ENCODE measurements at places on chromosomes 16 and 17.

- DNase-seq = no peak
Observed at GRCh38 chr16:21239646-21240045, 6.1 kb downstream of the ANKS4B start.

GRCh38 chr17:1529863-1530262, 13.5 kb upstream of the INPP5K start:
- no peak for DNase-seq

- DNase-seq = no peak
Observed at GRCh38 chr16:67719778-67720144, 645 bp upstream of the GFOD2 start.

DNA sequence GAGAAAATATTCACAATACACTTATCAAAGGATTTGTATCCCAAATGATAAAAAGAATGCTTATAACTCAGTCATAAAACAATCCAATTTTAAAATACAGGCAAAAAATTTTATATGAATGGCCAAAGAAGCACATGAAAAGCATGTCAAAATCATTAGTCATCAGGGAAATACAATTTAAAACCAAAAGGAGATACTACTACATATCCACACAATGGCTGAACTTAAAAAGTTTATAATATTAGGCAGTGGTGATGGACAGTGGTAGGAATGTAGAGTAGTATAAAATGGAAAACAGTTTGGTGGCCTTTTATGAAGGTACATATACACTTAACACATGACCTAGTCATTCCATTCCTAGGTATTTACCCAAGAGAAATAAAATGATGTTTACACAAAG, 12.2 kb downstream of the CMC2 start:
- no peak for DNase-seq

DNA sequence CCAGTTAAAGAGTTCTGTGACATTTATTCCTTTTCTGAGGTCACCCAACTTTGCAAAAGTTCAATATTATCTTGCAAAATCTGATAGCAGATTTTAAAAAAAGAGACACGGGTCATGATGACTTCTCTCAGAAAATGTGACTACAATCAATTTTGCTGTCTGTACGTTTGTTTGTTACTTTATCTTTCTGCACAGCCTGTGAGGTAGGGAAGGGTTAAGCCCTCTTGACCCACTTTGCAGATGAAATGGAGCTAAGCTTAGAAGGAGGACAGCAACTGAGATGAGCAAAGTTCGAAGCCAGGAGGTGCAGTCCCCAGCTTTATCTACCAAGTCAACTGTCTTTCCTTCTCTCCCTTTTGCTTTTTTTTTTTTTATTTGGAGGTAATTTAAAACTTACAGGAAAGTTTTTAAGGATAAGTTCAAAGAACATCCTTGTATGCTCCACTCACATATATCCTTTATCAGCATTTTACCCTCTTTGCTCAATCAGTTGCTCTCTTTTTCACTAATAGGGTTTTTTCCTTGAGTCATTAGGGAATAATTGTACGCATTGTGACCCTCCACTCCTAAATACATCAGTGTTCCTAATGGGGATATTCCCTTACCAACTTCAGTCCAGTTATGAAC, 86.8 kb downstream of the MSI2 start:
- DNase-seq = no peak

GRCh38 chr17:31251105-31251969, 45.7 kb downstream of the OMG start:
- DNase-seq = no peak

DNA sequence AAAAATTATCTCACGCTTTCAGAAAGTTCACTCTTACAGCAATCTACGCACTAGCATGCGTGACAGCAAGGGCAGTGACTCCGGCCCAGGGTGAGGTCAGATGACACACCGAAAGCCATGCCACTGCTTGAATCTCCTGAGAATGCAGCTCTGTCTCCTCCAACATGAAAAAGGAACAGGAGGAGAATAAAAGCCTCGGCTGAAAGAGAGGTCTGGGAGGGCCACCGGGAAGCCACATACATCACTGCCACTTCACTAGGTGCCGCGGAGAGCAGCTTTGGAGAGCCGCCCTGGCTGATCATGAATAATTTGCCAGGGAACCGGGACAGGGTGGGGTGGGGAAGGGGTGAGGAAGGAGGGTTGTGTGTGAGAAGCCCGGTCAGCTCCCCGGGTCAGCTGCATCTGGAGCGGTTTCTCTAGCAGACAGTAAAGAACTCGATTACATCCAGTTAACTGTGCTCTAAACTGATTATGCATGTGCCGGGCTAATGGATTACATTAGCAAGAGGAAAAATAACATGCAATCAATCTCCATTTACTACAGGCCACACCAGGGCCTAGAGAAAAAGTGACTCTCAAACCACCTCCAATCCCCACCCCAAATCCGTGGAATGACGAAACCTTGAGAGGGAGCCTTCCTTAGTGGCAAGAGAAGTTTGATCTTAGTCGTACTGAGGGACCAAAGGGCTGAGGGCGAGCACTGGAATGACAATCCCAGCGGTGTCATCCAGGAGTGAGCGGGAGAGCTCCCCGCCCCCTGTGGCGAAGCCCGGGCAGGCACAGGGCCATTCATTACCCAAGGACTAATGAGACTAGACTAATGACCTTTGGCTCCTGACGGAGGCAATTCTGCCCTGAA, 100.3 kb downstream of the ZFHX3 start:
- DNase-seq = no peak

GRCh38 chr17:78476149-78476548, 97.7 kb downstream of the PGS1 start:
- DNase-seq = no peak

All from NCI-H2029 (cell line).